Muscle of leg (tissue), 16 donors: ENCODE measurements at places on chromosomes 2 and 18.

DNA sequence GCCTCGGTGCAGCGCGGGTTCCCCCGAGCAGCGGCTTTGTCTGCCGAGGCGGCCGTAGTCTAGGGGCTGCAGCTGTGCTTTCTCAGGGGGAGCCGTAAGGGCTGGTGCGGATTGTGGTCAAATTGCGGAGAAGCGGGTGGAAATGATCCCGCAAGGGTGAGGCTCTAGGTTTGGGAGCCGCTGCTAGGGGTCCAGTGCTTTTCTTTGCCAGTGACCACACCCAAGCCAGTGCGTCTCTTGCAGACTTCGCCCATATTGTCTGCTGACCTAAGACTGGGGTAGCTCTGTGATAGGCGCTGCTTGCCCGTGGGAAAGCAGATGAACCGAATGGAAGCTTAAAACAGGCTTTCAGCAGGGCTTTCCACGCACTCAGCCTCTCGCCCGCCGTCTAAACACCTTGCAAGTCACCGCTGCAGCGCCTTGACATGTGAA, 2.1 kb downstream of the DPYSL5 start:
- DNase-seq = no peak

GRCh38 chr18:63102941-63103744, 216.4 kb downstream of the BCL2 start:
- no peak for DNase-seq

DNA sequence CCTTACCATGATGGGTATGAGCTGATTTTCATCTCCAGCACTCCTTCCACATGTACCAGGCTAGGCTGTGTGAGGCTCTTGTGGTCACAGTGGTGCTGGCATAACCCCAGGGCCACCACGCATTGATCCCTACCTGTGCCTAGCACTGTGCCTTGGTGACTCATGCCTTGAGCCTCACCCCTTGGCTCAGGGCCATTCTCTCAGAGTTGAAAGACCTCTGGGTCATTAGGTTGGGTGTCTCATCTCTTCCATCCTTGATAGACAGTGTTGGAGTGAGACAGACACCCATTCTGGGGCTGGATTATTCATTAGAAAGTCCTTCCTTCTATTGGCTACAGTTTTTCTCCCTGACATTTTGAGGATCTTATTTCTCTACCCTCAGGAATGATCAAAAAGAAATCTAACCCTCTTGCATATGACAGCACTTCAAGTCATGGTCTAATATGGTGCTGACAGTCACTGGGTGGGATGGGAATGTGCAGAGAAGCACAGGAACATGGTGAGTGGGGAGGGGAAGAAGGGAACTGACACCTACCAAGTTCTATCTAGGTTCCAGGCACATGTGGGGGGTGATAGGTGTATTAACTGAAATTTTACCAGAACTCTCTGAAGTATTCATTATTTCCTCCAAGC, 41.3 kb downstream of the DYSF start:
- DNase-seq = no peak

DNA sequence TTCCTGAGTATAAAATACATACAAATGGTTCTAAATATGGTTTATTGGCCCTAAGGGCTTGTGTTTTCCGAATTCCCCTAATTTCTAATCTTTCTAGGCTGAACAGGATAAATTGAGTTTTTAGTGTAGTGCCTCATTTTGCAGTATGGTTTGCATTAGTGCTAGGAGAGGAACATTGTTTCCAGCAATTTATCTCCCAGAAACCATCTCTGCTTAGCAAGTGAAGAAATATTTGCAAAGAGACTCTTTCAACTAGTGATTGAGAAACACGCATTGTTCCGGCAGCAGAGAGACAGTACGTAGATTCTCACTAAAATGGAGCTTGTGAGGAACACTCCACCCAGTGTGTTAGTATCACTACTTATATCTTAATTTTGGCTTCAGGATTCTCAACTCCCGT, 177.8 kb upstream of the EPAS1 start:
- DNase-seq = peak; percentile 70

DNA sequence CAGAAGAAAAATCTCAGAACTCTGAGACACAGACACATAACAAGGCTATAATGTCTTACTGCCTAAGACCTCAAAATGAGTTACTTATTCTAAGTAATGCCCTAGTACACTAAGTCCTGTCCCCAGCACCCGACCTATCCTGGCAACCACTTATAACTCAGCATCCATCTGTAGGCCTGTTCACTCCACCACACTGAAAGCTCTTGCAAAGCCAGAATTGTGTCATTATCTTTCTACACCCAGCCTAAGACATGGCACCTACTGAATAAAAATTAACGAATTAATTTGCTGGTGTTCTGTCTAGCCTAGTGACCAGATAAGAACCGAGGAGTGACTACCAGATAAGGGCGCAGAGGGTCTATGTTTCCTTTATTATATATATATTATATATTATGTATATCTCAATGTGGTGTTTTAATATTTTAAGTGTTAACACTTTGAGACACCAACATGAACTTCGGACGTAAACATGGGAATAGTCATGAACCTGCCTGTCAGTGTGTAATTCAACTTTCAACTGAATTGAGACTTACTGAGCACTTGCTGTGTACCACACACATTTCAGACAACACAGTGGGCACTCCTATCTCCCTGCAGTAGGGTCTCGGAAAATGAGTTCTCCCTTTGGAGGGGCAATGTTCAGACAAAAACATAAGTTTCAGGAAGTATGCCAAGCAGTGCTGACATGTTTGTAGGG, 27.7 kb downstream of the TMEM131 start:
- no peak for DNase-seq

DNA sequence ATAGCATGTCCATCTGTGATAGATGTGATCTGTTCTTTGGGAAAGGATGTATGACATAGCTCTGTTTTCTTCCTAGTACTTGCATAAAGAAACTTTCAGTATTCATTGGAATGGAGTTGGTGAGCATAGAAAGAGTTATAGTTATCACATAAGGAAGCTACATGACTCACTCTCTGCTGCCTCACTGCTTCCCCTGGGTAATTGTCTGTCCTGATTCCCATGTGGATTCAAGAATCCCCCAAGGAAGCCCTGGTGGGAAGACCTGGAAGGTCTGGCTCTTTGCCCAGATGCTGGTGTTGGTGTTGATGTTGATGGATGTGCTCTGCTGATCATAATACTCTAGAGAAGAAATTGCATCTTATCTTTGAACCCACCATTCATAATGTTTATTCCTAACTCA, 60.6 kb downstream of the PTPN4 start:
- peak; percentile 8 for DNase-seq

GRCh38 chr2:241275504-241275903, 40.0 kb downstream of the HDLBP start:
- DNase-seq = no peak

DNA sequence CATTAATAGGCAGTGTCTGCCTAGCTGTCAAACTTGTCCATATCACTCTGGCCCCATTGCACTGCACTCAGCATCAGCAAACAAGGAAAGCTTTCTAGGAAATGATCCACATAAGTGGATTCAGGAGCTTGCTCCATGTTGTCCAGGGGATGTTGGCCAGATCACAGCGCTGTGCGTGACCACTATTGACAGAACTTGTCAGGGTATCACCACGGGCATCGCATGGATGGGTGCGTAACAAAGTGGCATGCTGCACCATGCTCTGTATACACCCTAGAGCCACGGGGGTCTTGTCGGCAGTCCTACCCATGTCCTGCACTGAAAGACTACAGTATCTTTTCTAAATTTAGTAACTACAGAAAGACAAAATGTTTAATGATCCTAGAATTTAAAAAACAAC, 15.6 kb downstream of the SATB2 start:
- DNase-seq = no peak

DNA sequence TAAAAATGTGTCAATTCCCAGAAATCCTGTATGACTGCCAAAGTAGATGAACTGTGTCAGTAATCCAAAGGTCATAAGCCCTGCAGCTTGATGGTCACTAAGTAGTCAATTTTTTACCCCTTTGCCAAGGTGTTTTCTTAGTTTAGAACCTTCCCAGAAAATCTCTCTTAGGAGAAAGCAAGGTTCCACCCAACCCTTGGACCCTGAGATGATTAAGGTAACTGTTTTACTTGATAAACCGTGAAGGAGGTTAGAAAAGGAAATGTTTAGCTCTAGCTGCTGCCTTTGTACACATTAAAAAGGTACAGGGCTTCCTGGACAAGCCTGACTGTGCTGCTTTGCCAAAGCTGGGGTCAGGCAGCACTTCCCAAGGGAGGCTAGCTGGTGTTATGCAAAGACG, 24.4 kb upstream of the LRP2 start:
- no peak for DNase-seq

- DNase-seq = no peak
Observed at GRCh38 chr2:240425236-240425615, 10.2 kb upstream of the GPC1 start.

- no peak for DNase-seq
Observed at GRCh38 chr18:63648241-63648640, 4.2 kb upstream of the SERPINB4 start.

- DNase-seq = peak; percentile 98
Observed at GRCh38 chr18:45589356-45590035, 25.8 kb upstream of the SLC14A2 start.
